ENCODE measurements at places on chromosomes 13 and 19.

- DNase-seq, result no peak
Observed at GRCh38 chr13:109387471-109387870, 398.9 kb downstream of the IRS2 start.

GRCh38 chr19:34244611-34245299, 9.6 kb upstream of the GARRE1 start:
- no peak for DNase-seq

- no peak for DNase-seq
Observed at GRCh38 chr13:113777311-113778260, 18.6 kb downstream of the TMEM255B start.

DNA sequence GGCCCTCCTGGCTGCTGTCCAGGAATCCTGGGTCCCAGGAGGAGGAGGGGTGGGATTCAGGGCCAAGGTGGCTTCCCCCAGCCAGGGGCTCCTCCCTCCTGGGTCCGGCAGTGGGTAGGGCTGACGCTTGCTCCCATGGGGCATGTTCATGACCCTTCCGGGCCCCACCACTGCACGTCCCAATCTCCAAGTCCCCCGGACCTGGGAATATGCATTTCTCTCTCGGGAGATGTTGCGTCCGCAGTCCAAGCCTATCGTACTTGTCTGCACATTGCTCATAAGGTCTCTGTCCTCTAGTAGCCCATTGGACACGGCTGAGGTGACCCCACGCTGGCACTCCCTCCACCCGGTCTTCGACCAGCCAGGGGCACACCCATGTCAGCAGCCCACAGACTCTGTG, 192.3 kb downstream of the TEX29 start:
- DNase-seq, result no peak

GRCh38 chr13:23354520-23354919, 79.0 kb downstream of the SACS start:
- DNase-seq, result no peak

Measured in substantia nigra (tissue), 51 donors.